ENCODE measurements at places on chromosomes 12 and 14. TPM values are rescaled to one million over a fixed set of nuclear protein-coding genes. Genes with fewer than 3 reads are reported as not detected.

Gene COQ5
- 19.6 TPM for total RNA-seq

Gene LRTM2
- total RNA-seq: not detected

Gene EML1
- total RNA-seq: 42.2 TPM

Gene GLIPR1L2
- total RNA-seq: 1.1 TPM

Gene ZDHHC22
- not detected for total RNA-seq

Gene LRFN5
- 1.0 TPM for total RNA-seq

Gene LRP1-AS
- not detected for total RNA-seq

Gene PRKCH
- total RNA-seq: 74.4 TPM

Gene IFI27
- total RNA-seq: 312 TPM

Gene CABP1
- 0.23 TPM for total RNA-seq

Gene OVCH1
- total RNA-seq: 2.0 TPM

Gene TSPAN11
- 7.8 TPM for total RNA-seq

Gene ADAM21
- total RNA-seq: not detected

Gene NFYB
- total RNA-seq: 37.7 TPM

Measured in upper lobe of right lung (tissue), 1 donor.